NCI-H2171 (cell line): ENCODE measurements at places on chromosomes 5 and 9.

DNA sequence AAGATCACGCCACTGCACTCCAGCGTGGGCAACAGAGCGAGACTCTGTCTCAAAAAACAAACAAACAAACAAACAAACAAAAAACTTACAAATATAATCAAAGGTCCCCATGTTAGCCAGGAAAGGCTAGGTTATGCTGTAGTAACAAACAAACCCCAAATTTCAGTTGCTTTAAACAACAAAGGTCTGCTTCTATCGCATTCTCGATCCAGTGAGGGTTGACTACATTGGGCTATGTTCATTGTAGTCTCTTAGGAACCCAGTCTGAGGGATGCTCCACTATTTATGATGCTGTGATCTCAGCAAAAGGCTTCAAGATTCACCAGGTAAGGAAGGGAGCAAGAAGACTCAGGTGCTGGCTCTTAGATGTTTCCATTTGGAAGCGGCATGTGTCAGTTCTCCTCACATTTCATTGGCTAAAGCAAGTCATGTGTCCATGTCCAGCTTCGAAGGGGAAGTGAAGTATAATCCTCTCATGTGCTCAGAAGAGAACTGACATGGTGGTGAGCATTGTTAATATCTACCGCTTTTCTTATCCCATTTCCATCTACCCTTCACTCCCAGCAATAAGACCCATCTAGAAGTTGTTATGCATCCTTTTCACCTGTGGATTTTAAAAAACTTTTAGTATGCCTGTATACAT lies 26.5 kb upstream of the NEK6 start:
- DNase-seq: no peak

- DNase-seq: no peak
Measured at GRCh38 chr5:167658889-167659288, 632.6 kb upstream of the WWC1 start.

- DNase-seq: no peak
Measured at GRCh38 chr5:83151821-83152220, 74.5 kb downstream of the XRCC4 start.

DNA sequence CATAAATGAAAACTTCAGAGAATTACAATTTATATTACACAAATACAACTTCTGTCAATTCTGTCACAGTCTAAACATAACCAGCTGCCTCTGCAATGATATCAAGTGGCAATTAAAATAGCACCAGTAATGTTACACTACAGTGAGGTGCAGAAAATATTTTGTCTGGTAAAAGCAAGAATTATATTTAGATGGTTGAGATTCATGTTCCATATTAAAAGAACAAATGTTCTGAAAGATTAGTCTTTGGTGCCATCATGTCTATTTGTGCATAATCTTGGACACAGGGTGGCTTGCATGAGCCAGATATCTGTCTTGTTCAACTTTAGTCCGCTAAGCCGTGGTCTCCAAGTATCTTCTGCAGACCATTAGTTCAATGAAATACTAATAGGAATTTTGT lies 29.0 kb upstream of the PRR16 start:
- no peak for DNase-seq

DNA sequence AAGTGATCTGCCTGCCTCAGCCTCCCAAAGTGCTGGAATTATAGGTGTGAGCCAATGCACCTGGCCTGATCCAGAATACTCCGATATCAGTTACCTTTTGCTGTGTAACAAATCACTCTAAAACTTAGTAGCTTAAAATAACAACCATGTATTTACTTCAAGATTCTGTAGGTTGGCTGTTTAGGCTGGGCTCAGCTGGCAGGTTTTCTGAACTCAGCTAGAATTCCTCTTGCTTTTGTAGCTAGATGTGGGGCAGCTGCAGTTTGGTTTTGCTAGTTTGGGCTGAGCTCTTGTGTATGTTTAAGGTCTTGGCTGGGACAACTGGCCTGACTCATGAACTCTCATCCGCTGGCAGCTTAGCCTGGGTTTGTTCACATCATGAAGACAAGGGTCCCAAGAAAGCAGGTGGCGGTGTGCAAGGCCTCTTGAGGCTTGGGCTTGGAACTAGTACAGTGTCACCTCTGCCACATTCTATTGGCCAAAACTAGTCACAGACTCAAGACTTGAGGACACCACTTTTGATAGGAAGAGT lies 138.3 kb upstream of the SHB start:
- no peak for DNase-seq

DNA sequence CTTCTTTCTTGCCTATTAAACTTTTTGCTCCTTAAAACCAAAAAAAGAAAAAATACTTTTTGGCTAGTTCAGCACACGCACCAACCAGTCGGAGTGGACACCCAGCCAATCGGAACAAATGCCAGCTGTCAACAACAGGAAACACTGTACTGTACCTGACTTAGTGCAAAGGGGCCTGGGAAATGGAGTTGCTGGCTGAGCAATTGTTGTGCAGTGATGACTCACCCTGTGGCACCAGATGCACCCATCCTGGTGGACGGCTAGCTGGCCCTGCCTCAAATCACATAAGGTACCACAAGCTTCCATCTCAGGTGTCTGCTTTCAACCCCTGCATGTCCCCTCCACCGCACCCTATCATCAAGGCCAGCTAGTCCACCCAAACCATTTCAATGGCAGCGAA lies 20.9 kb downstream of the FOXE1 start:
- no peak for DNase-seq

GRCh38 chr5:156800929-156801328 lies 49.2 kb upstream of the PPP1R2B start:
- no peak for DNase-seq

DNA sequence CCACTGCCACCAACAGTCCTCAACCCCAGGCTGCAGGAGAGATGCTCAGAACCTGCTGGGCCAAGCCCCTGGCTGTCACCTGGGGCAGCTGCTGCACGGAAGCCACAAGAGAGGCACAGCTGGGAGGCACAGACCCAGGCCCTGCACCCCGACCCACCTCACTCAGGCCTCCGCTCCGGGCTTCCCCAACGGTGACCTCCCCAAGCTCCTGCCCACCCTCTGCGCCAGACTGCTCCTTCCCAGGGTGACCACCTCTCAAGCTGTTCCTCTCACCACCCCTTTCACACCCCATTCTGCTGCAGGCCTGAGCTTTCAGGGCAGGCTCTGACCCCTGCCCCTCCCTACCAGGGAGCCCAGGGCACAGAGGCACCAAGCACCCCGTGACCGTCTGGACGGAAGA lies 33.0 kb downstream of the VAV2 start:
- DNase-seq: no peak

- DNase-seq: no peak
Measured at GRCh38 chr5:26940994-26941393, 97.4 kb downstream of the CDH9 start.

GRCh38 chr9:81427870-81428269 lies 261.5 kb downstream of the TLE1 start:
- DNase-seq: no peak

DNA sequence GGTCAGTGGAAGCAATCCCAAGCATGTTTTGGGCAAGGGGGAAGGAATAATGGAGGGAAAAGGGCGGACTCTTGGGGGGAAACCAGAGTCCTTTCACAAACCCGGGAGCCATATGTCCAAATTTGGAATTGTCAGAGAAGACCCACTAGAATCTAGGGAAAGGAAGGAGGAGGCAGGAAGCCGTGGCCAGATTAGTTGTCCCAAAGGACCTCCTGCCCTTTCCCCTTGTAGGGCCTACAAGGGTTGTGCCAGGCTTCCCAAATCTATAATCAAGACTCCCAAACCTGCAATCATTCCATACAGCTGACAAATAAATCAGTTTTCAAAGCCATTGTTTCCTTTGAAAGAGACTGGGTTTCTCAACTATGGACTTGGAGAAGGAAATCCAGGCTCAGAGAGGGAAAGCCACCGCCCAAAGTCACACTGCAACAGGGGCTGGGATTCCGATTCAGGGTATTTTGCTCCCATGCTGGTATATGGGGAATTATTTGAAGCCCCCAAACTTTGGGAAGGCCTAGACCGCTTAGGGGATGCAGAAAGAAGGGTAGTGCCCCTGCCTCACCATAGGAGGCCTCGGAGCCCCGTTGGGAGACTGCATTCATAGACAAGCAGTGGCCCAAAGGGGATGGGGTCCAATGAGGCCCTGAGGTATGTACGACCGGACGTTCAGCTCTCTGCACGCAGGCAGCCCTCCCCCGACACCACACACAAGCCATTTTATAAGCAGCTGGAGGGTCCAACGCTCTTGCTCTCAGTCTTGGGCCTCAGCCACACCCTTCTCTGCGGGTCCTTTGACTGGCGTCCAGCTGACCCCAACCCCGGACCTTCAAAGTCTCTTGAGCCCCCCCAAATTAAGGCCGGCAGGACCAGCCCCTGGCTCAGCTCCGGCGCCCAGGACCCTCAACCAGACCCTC lies 815 bp downstream of the ANXA6 start:
- no peak for DNase-seq

- no peak for DNase-seq
Measured at GRCh38 chr9:29203244-29203930, 1630.1 kb upstream of the C9orf72 start.
